ENCODE measurements at places on chromosomes 7 and 10.

- DNase-seq: no peak
Observed at GRCh38 chr7:110719741-110720140, 371.2 kb upstream of the LRRN3 start.

DNA sequence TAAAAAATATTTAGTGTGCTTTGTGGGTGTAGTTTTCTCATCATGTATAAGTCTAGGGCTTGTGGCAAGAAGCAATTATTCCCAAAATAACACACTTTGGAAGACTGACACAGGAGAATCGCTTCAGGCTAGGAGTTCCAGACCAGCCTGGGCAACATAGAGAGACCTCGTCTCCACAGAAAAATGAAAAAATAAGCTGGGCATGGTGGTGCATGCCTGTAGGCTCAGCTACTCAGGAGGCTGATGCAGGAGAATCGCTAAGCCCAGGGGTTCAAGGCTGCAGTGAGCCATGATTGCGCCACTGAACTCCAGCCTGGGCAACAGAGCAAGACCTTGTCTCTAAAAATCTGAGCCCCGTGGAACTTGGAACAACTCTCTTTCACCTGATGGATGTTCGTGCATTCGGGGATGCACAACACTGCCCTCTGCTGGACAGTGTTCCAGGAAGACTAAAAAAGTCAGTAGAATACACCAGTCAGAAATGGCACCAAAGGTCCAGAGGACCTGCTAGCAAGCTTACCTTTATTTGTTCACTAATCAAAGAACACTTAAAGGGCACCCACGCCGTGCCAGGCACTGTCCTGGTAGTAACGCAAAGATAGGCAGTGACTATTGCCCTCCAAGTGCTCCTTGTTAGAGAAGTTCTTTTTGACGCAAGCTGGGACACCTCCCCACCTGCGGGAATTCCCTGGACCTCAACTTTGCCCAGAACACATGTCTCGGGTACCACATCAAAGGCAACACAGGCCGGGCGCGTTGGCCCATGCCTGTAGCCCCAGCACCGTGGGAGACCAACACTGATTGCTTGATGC, 81.9 kb upstream of the CALN1 start:
- peak; percentile 19 for DNase-seq

GRCh38 chr7:55063633-55064032, 44.8 kb downstream of the EGFR start:
- DNase-seq: no peak

DNA sequence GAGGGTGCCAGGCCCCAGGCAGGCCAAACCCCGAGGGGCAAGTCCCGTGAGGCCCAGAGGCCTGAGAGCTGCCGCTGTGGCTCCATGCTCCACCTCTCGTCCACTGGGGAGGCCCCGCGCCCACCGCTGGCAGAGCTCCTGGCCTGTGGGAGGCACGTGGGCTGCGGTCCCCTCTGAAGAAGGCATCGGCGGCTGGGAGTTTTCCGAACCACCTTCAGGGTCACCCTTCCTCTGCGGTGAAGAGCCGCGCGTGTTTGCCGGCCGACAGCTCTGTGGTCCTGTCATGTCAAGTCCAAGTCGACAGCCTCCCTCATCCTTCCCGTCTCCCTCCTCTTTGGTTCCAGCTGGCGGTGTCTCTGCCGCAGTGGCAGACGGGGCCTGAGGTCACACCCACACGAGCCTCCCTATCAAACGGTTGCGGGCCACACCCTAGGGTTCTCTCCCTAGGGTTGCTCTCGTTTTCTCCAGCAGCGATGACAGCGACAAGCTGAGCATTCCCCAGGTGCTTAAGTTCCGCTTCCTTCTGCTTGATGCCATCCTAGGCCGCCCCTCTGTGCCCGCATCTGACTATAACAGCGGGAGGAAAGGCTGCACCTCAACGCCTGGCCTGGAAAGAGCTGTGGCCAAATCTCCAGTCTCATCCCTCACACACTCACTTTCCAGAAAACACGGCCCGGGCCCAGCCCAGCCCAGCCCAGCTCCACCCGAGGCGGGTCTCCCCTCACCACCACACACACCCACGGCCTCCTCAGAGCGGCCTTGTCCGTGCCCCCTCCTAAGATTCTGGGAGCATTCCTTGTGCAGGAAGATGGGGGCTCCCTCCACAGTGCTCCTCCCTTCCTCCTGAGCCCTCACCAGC, 185.0 kb downstream of the ELFN1 start:
- DNase-seq: no peak

DNA sequence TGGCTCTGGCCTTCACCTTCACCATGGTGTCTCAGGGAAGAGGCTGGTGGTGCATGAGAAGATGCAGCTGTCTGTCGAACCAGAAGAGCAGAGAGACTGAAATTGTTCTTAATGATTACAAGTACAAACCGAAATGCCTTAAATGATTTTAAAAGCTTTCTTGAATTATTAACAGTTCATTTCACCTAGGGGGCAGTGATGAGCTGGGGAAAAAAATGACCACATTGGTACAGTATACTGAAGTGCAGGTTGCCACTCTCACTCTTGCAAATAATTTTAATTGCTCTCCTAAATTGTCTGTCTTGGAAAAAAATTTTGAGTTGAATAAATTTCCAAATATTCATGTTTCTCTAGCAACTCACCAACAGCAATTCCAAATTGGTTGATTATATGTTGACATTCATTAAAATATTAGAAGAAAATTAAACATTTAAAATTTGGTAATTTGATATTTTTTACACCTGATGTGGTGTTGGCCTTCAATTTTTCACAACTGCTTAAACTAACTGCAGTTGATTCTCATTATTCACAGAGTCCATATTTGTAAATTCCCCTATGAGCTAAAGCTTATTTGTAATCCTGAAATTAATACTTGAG, 692.6 kb downstream of the ZWINT start:
- no peak for DNase-seq

DNA sequence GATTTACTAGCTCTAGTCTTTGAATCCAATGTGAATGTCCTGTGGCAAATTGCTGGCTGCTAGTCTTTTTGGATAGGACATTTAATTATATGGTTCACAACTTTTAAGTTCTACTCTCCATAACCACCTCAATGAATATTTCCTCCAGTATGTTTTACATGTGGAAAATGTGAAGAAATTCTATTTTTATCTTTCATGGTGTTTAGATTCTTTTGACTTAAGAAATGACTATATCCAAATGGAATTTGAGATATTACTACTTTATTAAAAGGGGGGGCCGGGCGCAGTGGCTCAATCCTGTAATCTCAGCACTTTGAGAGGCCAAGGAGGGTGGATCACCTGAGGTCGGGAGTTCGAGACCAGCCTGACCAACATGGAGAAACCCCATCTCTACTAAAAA, 202.0 kb downstream of the ARL4A start:
- DNase-seq: no peak

- DNase-seq: no peak
Observed at GRCh38 chr7:2812831-2813230, 31.3 kb downstream of the GNA12 start.

- no peak for DNase-seq
Observed at GRCh38 chr7:126443951-126444350, 808.8 kb downstream of the GRM8 start.

- DNase-seq: no peak
Observed at GRCh38 chr10:75294031-75294437, 58.3 kb upstream of the COMTD1 start.

- DNase-seq: no peak
Observed at GRCh38 chr10:69955211-69955805, 97.3 kb upstream of the MACROH2A2 start.

DNA sequence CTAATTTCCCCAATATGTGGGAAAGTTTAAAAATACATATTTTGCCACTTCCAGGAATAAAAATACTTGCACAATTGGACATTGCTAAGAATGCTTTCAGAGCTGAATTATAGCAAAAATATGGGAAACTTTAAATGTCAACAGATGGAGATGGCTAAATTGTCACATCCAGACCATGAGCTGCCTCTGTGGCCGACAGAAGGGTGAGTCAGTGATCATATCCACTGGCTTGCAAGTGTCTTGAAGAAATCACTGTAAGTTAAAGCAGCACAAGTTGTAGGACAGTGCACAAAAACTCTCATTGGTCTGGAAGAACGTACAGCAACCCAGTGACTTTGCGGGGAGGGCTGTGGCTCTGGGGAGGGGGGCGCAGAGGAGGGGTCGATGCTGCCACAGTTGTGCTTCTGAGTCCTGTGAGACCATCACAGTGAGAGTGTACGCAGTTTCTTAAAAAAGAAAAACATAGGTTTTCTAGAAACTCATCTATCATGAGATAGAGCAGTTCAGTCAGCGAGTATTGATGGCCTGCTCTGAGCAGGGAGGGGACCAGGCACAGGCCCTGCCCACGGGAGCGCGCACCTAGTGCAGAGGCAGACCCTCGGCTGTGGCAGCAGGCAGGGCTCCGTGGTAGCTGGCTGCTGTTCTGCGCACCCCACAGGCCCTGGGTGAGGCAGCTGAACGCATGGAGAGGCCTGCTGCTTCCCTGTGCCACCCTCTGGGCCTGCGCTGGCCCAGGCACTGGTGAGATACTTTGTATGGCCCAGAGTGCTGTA, 25.5 kb downstream of the LRRC27 start:
- DNase-seq: no peak

DNA sequence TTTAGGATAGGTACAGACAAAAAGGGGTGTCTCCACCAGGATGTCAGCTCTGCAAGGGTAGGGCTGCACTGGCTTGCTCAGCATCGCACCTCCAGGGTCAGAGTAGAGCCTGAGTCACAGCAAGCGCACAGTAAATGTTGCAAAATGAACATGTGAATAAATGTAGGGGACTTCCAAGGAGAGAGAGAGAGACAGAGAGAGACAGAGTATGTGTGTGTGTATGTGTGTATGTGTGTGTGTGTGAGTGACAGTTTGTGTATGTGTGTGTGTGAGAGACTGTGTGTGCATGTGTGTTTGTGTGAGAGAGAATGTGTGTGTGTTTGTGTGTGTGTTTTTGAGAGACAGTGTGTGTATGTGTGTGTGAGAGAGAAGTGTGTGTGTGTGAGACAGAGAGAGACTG, 163.3 kb downstream of the RPS24 start:
- DNase-seq: no peak

GRCh38 chr7:100568176-100568895, 5.4 kb downstream of the SAP25 start:
- no peak for DNase-seq

DNA sequence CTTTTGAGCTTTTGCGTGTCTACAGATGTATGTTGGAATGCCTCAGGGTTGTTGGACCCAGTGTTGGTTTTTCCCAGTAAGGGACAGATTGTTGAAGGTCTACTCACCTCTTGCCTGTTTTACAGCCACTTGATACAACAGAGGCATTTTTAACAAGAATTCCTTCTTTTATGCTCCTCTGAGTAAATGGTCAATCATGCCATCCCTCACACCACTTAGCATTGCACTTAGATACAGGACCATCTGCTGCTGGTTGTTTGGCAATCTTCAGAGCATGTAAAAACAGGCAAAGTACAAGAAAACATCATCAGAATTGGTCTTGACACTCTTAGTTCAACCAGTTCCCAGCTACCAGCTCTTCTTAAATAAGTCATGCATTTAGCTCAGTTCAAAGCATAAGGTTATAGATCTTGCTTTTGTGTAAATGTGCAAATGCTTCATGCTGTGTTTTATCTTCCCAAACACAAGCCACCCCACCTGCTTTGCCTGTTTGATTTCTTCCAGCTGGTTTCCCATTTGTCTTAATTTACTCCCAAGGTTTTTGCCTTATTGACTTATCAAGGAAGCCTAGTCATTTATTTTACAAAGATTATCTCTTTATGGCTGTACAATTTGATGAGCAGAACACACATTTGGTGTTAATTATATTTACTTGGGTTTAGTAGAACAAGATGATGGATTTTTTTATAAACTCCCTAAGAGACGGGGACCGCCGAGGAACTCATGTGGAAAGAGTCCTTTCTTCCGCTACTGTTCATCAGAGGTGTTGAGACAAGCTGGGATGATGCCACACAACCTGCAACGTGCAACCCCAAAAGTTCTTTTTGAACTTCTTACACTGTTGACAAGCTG, 136.6 kb downstream of the AHR start:
- no peak for DNase-seq

DNA sequence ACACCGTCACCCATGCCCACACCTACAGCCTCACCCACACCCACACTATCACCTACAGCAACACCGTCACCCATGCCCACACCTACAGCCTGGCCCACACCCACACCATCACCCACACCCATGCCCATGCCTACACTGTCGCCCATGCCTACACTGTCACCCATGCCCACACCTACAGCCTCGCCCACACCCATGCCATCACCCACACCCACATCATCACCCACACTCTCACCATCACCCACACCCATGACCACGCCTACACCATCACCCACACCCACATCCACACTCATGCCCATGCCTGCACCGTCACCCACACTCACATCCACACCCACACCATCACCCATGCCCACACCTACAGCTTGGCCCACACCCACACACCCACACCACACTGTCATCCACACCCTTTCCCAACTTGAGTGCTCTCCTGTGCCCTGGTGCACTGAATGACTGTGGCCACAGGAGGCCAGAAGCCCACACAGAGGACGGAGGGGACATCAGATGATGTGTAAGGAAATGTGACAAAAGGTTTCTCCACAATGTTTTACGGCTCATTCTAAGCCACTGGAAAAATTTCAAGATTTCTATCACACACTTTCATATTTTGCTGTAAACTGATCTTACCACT, 153.3 kb downstream of the WDR37 start:
- no peak for DNase-seq

GRCh38 chr7:99393355-99394187, 14.8 kb downstream of the PDAP1 start:
- DNase-seq: no peak

DNA sequence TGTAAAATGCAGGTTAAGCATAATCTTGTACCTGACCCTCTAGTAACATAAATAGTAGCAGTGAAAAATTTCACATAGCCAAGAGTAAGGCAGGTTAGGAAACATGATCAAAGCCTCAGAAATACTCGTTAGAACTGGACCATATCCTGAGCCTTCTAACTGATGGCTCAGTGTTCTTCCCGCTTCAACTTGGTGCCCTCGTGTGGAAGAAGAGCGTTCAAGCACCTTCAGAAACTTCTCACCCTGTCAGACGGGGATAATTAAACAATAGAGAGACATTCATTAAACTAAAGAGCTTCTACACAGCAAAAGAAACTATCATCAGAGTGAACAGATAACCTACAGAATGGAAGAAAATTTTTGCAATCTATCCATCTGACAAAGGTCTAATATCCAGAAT, 124.5 kb downstream of the MYOF start:
- DNase-seq: no peak

DNA sequence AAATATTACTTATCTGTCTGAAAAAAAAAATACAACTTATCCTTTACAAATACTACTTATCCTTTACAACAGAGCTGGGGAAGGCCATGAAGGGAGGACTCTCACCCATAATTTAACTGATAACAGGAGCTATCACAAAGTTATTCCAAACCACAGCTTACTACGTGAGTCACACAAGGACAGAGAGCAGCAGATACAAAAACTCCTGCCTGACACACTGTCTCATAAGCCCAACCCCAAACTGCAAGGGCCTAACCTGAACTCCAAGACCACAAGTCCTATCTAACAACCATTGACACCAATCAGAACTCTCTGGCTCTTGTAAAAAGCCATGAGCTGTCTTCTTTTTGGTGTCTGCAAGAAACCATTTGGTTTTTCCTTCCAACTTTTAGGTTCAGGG, 28.5 kb upstream of the CXCL12 start:
- no peak for DNase-seq

- DNase-seq: no peak
Observed at GRCh38 chr7:46449743-46450142, 528.7 kb upstream of the IGFBP3 start.
